Fibroblast of skin of abdomen (primary cell): ENCODE measurements at places on chromosomes 7 and 10.

DNA sequence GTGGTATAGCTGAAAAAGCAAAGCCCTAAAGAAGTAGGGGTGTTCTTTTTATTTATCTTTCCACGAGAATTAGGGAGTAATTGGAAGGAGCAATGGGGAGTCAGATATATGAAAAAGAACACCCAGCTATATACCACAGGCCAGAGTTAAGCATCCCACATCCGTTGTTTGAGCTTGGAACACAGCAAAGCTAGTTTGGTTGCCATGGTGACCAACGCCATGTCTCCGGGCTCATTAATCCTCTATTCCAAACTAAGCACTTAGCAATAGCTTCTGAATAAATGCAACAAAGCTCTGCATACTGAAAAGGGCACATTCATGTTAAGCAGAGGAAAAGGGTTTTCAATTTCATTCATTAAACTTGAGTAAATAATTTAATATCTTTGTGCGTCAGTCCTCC, 23.5 kb downstream of the ASB4 start:
- DNase-seq = peak; percentile 54

DNA sequence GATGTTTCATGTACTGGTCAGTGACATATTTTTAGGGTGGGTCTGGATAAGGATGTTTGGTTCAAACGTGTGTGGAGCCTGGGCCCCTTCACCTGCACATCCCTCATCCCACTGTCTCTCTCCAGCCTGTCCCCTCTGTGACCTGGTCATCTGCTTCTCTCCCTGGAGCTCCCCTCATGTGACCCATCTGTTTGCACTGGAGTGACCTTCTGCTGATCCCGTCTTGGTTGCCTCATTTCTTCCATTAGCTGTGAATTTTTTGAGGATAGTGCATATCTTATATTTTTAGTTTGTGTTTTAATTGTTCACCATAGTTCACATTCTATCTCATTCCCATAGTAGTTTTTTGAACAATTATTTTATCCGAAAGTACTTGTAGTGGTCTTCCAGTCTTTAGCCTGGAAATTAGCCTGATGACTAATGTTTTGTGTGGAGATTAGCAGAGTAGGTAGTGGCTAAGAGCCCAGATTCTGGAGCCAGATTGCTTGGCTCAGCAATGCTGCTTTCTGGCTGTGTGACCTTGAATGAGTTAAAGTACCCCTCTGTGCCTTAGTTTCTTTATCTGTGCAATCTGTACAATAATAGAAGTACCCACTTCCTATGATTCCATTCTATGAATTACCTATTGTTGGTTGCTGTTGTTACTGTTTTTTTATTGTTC, 224.5 kb downstream of the LRMDA start:
- DNase-seq = peak; percentile 72

DNA sequence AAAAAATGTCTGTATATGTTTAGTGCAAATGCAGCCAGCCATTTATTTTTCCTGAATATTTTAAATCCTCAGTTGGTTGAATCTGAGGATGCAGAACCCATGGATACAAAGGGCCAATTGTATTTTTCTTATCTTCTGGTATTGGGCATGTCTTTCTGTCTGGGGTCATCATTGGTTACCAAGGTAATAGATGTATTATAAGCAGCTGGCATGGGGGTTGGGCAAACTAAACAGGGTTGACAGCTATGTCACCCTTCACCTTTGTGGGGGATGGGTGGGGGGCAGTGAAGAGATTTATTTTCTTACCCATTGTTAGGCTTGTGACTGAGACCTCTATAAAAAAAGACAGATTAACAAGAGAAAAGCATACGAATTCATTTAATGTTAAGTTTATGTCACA, 38.8 kb downstream of the CDHR3 start:
- DNase-seq = no peak

DNA sequence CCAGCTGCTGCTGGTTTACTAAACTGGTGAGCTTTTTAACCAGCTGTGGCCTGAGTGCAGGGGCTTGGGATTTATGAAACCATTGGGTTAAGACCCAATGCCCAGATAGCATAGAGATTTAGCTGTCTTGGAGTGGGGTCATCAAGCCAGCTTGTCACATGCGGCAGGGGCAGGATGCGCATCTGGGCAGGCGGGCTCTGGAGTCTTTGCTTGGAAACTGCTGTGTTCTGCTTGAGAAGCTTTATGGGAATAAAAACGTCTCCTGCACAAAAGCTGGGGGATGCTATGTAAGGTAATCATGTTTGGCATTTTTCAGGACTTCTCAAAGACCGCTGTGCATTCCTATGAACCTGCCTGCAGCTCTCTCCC, 136.3 kb downstream of the MAPK8 start:
- no peak for DNase-seq

DNA sequence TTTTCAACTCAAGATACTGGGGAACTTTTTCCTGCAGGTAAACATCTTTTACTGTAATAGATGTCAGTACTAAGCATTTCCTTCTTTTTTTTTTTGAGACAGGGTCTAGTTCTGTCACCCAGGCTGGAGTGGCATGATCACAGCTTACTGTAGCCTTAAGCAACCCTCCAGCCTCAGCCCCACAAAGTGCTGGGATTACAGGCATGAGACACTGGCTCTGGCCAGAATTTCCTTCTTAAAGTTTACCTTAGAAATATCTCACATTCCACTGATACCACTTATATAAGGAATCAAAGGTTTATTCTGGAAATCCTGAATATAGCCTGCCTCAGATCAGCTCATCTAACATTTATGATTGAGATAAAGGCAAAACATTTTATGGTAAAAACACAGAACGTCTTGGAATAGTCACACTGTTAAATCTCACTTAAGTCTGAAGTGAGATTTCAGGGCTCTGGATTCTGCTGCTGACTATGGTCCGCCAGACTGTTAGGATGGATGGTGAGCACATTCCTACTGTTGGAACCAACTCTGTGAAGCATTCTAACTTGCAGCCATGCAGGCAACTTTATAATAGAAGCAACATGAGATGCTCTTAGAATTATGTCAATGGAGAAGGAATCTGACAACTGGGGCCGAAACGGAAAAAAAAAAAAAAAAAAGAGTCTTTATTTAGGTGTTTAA, 151.9 kb downstream of the ZMYND11 start:
- DNase-seq = peak; percentile 39
